ENCODE measurements at places on chromosomes 7 and 10. TPM values are rescaled to one million over a fixed set of nuclear protein-coding genes. Genes with fewer than 3 reads are reported as not detected.

Gene HDAC9
- total RNA-seq: 0.94 TPM

Gene TFR2
- 10.1 TPM for total RNA-seq

Gene TEX47
- not detected for total RNA-seq

Gene ZCCHC24
- total RNA-seq: 0.53 TPM

Gene AQP1
- total RNA-seq: 0.25 TPM

Gene EBF3
- not detected for total RNA-seq

Gene MMP21
- not detected for total RNA-seq

Gene FFAR4
- total RNA-seq: not detected

Gene CCL26
- total RNA-seq: 0.39 TPM

Gene STK31
- not detected for total RNA-seq
